ENCODE measurements at places on chromosomes 12 and 14.

DNA sequence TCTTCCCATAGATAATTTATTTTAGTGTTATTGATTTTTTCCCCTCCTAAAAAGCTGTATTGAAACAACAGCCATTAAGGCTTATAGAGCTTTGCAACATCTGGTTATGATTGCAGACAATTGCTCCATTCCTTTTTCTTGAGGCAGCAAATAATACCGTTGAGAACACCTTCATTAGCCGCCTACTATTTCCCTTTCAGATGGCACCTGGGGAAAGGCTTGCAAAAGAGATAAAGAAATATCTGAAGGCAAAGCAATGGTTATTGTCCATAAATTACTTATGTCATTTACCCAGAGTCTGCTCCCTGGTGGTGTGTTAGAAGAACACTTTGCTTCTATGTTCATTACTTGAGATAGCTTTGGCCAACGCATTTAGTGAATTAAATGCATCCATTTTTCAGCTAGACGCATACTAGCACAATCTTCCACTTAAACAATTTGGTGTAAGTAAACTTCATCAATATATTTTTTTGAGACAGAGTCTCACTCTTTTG is 377.8 kb downstream of the KCNH5 start:
- DNase-seq = no peak

GRCh38 chr12:125454786-125455480 is 389.7 kb downstream of the AACS start:
- no peak for DNase-seq

- no peak for DNase-seq
Observed at GRCh38 chr12:121253638-121254335, 42.7 kb downstream of the CAMKK2 start.

GRCh38 chr12:65152596-65152995 is 16.8 kb upstream of the LEMD3 start:
- DNase-seq = no peak

DNA sequence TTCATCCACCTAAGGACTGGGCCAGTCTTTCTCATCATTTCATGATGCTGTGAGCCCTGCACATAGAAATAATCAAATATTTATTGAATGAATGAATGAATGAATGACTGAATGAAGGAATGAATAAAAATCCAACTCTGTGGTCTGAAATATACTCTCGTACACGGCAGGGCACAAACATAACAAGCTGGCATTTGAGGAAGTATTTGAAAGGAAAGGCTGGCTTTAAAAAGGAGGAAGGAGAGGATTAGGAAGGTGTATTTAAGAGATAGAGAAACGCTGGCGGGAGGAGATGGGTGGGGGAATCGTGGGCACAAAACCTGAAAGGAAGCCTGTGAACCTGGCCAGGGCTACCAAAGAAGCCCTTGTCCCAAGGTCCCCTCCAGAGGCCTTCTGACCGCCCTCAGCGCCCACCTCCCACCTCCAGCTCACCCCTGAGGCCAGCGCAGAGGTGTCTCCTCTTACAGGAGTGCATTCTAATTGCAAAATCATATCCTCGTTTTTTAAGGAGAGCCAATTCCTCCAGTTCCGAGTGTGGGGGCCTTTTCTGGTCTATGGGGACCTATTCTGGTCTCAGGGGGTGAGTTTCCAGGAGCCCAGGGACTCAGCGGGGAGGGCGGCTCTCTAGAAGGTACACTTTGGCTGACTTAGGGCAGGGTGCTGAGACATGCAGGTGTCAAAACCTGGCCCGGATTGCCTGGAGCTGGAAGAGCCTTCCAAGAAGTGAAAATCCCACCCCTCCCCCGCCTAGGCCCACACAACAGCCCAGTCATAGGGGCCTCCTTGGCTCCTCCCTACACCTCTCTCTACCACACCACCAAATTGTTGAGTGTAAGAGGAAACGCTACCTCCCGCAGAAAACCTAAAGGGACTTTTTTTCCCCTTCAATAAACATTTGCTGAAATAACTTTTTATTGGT is 8.7 kb upstream of the JDP2 start:
- DNase-seq = peak; percentile 68

DNA sequence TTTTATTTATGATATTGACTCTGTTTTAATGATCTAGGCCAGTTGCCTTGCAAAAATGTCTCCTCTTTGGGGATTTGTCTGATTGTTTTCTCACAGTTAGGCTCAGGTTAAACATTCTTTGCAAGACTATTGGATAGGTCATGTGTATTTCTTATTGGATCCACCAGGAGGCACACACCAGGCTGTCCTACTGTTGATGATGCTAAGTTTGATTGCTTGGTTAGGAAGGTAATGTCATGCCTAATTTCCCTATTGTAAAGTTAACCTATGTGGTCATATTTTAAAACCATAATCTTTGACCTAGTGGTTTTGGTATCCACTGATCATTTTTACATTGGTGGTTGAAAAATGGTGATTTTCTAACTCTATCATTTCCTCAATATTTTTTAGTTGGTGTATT is 137.1 kb downstream of the BRMS1L start:
- DNase-seq = no peak

GRCh38 chr12:4418913-4419312 is 26.7 kb downstream of the FGF6 start:
- DNase-seq = no peak

DNA sequence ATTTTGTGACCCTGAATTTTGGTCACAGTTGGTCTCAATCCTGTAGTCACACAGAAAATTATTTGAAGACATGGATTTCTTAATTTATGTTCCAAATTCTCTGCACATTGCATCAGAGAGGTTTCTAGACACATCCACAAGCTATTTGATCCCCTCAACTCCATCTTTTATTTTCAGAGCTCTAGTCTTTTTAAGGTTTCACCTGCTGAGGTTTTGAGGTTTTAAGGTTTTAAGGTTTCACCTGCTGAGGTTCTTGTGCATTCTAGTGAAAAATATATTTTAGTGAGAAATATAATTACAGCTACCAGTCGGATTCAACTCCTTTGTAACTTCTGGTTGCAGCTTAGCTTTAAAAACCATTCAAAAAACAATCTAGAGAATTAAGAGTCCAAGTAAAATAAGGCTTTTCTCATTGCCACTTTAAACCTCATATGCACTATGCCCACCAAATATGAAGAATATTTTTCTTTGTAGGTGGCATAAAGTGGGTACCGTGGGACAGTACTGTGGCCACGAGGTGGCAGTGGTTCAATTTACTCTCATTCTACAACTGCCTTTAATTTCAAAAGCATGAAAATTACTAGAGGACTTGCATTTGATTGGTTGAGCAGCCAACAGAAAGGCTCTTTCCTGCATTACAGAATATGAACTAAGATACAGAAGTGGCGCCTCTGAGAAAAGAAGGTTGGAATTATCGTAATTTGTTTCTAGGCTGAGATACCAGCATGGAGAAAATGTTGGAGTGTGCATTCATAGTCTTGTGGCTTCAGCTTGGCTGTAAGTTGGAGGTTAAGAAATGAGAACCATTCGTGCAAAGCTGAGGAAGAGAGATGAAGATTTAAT is 366.5 kb upstream of the OR4E1 start:
- DNase-seq = no peak

- DNase-seq = no peak
Observed at GRCh38 chr12:92398565-92399309, 253.1 kb upstream of the BTG1 start.

DNA sequence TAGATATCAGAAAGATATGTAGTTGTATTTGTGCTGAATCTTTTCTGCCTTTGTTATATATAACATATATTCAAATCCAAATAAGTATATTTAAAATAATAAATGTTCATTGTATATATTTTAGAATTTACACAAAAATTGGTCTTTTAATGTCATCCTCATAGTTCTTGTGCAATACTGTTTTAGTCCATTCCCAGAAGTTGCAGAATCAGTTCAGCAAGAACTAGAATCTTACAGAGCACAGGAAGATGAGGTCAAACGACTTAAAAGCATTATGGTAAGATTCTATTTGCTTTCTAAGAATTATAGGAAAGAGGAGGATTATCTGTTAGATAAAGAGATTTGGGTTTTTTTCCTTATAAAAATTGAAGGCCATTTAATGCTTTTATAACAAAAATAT is 51.0 kb downstream of the SCFD1 start:
- DNase-seq = no peak

DNA sequence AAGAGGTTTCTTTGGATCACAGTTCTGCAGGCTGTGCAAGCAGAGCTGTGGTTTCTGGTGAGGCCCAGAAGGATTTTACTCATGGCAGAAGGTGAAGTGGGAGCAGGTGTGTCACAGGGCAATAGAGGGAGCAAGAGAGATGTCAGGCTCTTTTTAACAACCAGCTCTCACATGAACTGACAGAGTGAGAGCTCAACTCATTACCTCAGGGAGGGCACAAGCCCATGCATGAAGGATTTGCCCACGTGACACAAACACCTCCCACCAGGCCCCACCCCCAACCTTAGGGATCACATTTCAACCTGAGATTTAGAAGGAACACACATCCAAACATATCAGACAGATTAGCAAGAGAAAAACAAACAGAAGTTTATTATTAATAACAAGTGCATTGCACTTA is 470.4 kb downstream of the GALC start:
- peak; percentile 26 for DNase-seq

- DNase-seq = no peak
Observed at GRCh38 chr12:65232476-65233077, 45.9 kb upstream of the MSRB3 start.

DNA sequence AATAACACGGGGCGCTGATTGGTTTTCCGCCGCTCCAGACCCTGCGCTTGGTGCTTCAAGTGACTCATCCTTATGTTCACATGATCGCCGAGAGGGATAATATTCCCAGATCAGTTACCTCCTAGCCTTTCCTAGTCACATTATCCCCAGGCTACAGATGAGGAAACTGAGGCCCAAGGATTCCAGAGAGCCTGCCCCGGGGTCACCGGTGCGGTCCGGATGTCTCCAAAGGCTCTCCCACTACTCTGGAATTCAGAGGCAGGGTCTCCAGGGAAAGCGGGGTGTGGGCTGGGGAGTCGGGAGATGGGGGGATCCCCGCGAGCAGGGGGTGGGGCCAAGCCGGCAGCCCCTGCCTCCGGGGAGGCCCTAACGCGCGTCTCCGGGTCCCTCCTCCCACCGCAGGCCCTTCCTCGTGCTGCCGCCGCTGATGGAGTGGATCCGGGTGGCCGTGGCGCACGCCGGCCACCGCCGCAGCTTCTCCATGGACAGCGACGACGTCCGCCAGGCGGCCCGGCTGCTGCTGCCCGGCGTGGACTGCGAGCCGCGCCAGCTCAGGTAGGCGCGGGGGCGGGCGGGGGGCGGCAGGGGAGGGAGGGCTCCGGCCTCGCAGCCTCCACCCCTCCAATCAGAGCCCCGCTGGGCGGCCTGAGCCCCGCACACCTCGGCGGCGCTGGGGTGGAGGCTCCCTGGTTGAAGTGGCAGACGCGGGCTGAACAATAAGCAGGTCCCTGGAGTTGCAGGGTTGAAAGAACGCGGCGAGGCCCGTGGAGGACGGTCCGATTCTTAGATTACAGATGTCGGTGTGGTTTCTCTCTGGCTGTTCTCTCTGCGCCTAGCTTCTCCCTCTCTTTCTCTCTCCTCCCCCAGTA is 104.6 kb upstream of the PWP1 start:
- DNase-seq = peak; percentile 57

DNA sequence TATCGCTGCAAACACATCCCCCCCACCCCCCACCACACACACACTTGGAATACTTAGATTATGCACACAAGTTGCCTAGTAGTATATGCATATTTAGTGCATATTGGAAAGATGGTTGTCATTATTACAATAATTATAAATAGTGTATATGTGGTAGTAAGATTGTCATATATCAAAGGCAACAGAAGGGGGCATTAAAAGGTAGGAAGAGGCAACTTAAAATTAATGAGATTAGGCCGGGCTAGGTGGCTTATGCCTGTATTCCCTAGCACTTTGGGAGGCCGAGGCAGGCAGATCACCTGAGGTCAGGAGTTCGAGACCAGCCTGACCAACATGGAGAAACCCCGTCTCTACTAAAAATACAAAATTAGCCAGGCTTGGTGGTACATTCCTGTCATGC is 52.1 kb downstream of the GSC start:
- DNase-seq = no peak

- DNase-seq = no peak
Observed at GRCh38 chr12:91290354-91290753, 107.7 kb upstream of the DCN start.

DNA sequence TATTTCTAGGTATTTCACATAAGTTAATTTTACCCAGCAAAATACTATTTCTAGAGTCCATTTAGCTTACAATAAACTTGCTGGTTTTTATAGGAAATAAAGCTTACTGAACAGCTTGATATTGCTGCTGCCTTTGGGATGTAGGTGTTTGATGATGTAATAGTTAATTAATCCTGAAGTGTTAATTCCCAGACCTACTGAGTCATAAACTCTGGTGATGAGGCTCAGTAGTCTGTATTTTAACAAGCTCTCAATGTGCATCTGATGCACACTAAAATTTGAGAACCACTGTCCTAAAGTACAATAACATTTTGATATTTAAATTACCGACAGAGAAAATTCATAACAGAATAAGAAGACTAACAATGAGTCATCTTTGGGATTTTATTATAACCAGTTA is 168.4 kb downstream of the FUT8 start:
- DNase-seq = no peak

DNA sequence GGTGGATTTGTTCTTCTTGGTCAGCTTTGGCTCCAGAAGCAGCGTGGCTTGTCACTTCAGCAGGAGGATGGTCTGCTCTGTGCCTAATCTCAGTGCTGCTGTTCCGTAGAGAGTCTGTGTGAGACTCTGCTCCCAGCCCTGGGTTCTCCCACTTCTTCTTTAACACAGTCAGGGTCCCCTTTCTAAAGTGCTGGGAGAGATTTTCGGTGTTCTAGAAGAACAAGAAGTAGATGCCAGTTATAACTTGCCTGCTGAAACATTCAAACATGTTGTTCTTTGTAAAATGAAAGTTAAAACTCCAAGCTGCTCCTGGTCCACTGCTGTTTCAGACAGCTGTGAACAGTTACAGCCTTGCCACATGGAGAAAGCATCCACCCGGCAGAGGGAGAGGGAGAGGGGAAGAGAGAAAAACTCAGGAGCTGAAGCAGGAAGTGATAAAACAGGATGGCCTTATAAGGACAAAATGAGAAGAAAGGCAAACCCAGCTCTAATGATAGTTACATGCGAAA is 55.2 kb upstream of the CERS5 start:
- peak; percentile 47 for DNase-seq

GRCh38 chr14:95541346-95541745 is 6.5 kb downstream of the GLRX5 start:
- no peak for DNase-seq

GRCh38 chr12:91058786-91059185 is 962 bp upstream of the KERA start:
- DNase-seq = no peak

GRCh38 chr14:84040101-84040500 is 1489.8 kb upstream of the FLRT2 start:
- DNase-seq = no peak

GRCh38 chr12:53258541-53259539 is 9.3 kb upstream of the ESPL1 start:
- no peak for DNase-seq

GRCh38 chr12:24134092-24134491 is 184.6 kb upstream of the SOX5 start:
- no peak for DNase-seq

GRCh38 chr14:84323978-84324377 is 1206.0 kb upstream of the FLRT2 start:
- DNase-seq = no peak

GRCh38 chr14:104678901-104679705 is 10.3 kb upstream of the INF2 start:
- no peak for DNase-seq

GRCh38 chr12:33536431-33536830 is 96.8 kb upstream of the SYT10 start:
- DNase-seq = no peak
